ENCODE measurements at places on chromosomes 2 and 18.

- DNase-seq = no peak
Measured at GRCh38 chr2:159623436-159623835, 7.1 kb upstream of the BAZ2B start.

DNA sequence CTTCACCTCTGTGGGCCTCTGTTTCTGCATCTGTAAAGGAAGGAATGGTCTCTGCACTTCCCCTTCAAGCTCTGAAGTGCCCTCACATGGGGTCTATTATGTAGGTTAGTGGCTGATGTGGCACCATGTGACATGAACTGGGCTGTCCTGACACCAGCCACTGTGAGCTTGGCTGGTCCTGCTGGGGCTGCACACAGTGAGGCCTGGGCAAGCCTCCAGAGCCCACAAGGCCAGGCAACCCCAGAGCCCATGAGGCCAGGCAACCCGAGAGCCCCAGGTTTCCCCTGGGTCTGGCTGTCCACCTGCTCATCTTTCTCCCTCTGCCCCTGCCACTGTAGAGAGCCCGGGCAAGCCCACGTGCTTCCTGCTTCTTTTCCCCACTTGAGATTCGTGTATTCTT, 150.1 kb upstream of the SMAD2 start:
- DNase-seq = no peak

DNA sequence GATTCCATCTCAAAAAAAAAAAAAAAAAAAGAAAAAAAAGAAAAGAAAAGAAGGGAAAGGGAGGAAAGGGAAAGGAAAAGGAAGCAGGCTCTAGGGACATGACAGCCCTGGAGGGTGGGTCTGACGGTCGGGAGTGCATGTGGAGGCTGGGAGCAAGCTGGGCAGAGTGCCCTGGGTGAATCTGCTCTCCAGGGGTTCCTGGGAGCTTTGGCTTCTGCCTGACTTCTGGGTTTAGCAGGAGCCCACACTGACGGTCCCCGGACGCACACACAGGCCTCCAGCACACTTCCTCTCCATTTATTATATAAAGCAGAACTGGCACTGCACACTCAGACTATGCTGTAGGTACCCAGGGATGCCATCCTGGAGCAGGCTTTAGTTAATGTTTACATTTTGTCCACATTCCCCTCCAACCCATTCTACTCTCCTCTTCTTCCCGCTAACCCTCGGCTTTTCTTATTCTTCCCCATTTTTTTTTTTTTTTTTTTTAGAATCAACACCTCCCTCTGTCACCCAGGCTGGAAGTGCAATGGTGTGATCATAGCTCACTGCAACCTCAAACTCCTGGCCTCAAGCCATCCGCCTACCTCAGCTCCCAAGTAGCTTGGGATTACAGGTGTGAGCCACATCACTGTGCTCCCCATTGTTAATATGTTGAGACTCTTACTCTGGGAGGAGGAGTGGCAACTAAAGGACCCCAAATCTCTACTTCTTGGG, 151.1 kb upstream of the SLC1A4 start:
- no peak for DNase-seq

DNA sequence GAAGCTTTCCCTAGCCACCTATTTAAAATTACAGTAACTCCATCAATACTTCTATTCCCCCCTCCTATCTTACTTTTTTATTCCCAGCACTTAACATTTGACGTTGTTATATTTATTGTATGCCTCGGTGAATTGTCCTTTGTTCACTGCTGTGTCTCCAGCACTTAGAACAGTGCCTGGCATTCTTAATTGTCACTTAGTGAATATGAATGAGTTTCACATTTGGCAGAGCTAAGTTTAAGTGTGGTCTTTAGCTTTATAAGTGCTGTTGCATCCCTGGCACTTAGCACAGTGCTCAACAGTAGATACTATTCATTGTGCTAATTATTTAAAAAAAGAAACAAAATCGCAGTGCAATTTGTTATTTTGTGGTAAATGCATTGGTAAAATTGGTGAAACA, 1.7 kb downstream of the RMP24 start:
- DNase-seq = no peak

GRCh38 chr2:182072861-182073260, 87.2 kb downstream of the PPP1R1C start:
- no peak for DNase-seq

DNA sequence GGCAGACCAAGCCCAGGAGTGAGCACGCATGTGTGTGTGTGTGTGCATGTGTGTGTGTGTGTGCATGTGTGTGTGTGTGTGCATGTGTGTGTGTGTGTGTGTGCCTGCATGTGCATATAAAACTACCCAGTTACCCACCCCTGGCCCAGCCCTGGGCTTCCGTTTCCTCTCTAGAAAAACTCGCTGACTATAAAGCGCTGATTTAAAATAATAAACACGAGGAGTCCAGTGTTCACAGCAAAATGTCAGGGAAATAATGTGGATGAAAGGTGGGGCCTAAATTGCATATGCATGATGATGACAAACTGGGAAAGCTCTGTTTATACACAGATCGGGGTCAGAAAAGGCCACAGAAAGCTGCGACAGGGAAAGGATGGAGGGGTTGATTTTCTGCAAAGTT, 7.5 kb downstream of the ADCY3 start:
- no peak for DNase-seq

GRCh38 chr2:71671203-71671854, 218.0 kb downstream of the DYSF start:
- DNase-seq = no peak

- DNase-seq = no peak
Measured at GRCh38 chr18:36349552-36349951, 52.0 kb downstream of the FHOD3 start.

DNA sequence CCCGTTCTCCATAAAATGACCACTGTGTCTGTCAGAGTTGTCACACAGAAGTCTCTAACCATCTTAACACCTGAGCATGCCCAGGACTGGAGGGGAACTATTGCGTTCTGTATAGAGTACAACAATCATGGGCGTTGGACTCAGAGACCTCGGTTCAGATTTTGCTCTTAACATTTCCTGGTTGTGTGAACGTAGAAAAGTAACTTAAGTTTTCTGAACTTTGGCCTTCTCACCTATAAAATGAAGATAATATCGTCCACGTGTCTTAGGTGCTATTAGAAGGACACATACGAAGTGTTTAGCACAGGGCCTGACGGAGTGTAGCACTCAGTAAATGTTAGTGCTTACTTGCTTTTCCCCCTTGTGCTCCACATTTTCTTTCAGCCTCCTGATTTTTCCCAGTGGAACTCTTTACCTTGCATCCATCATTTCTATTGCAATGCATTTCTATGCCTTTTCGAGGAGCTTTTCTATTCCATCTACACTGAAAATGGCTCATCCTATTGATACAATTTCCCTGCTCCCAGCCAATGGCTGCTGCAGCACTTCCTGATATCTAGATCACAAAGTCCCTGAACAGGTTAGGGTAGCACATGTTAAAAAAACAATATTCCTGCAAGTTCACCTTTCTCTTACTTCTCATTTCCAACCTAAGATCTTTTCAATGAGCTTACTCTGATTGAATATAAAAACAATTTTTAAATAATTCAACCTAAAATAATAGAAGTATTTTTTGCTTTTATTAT, 22.7 kb downstream of the DPP10 start:
- DNase-seq = no peak

- DNase-seq = no peak
Measured at GRCh38 chr2:181077128-181077709, 96.8 kb downstream of the UBE2E3 start.

DNA sequence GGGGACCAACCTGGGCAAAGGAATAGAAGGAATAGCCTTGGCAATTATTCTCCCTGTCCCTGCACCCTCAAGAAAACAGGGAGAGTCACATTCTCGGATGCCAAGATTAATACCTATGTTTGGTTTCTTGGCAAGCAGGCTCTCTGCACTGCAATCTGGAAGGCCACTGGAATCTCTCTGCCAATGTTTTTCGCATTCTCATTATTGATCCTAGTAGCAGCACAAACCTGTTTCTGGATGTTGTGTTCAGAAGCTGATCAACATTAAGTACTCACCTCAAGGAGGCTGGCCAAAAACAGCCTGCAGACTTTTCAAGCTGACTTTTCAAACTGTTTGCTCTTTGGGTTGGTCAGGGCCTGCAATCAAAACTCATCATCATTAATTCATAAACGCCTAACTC, 62.2 kb downstream of the CLHC1 start:
- DNase-seq = no peak

DNA sequence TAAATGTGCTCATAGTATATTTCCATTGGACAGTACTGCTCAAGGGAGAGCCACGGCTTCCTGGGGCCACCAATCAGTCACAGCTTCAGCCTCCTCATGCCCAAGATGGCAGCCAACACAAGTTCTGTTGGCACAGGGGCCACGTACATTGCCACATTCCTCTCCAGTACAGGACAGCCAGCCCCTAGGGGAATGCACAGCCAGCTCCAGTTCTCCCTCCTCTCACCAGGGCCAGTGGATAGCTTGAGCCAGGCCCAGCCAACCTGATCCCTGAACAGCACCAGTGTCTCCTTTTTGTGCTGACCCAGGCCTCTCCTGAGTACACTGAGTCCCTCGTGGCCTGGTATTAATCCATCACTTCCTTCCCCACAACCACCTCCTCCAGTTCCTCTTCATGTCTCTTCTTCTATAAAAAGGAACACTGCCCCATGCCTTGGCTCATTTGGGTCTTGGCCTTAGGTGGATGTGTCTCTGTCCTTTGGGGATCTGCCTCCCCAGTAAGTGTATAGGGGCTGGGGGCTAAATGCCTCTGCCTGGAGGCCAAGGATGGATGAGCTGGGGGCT, 168.7 kb downstream of the TNS1 start:
- no peak for DNase-seq

- DNase-seq = no peak
Measured at GRCh38 chr18:36153203-36153602, 23.5 kb downstream of the ELP2 start.

- DNase-seq = no peak
Measured at GRCh38 chr2:109134741-109135358, 5.8 kb downstream of the SH3RF3 start.

- no peak for DNase-seq
Measured at GRCh38 chr2:203399031-203399430, 70.8 kb downstream of the ABI2 start.

DNA sequence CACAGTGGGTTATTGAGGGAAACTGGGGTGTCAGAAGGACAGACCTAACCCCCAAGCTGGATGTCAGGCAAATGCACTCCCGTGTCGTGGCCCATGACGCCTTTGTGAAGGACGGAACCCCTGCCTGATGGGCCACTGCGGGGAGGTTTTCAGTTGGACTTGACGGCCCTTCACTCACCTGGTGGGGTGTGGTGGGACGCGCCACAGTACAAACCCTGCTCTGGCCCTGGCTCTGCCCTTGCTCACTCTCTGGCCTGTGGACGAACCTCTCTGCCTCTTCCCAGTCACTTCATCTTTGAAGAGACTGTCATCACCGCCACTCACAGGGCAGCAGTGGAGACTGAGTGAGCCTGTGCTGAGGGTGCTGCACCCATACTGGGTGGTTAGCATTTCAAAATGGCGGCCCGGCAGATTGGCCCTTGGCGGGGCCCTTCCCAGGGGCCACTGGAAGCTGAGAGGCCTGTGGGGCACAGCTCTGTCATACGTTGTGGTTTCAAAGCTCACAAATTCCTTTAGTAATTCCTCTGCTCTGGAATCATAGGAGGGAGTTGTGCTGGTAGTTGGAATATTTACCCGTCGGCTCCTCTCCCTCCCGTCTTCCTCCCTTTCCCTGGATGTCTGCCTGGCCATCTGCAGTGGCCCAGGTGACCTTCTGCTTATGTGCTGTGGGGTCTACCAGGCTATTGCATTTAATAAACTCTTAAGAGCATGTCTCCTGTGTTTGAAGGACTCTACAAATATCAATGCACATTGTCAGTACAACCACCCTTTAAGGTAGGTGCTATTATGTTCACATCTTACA, 200.6 kb downstream of the CTIF start:
- peak; percentile 8 for DNase-seq

Measured in right lobe of liver (tissue), 6 donors.